ENCODE measurements at places on chromosomes 2 and 18. TPM values are rescaled to one million over a fixed set of nuclear protein-coding genes. Genes with fewer than 3 reads are reported as not detected.

GRCh38 chr2:73243884-73244570 lies 9.9 kb downstream of the CCT7 start:
- DNase-seq, result no peak

DNA sequence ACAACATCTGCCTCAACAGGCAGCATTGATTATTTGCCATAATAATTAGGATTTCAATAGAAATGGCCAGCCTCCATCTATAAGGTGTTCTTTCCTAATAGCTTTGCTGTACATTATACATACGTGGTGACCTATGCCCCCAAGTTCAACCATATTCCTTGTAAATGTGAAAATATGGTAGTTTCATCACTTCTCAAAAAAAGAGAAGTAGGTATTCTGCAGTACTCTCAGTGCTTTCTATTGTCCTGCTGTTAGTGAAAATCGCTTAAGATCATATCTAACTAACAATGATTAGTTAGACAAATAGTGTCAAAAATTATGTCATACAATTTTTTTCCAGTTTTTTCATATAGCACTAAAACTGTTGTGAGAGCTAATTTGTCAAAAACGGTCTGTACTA lies 79.6 kb downstream of the SLC4A10 start:
- no peak for DNase-seq

DNA sequence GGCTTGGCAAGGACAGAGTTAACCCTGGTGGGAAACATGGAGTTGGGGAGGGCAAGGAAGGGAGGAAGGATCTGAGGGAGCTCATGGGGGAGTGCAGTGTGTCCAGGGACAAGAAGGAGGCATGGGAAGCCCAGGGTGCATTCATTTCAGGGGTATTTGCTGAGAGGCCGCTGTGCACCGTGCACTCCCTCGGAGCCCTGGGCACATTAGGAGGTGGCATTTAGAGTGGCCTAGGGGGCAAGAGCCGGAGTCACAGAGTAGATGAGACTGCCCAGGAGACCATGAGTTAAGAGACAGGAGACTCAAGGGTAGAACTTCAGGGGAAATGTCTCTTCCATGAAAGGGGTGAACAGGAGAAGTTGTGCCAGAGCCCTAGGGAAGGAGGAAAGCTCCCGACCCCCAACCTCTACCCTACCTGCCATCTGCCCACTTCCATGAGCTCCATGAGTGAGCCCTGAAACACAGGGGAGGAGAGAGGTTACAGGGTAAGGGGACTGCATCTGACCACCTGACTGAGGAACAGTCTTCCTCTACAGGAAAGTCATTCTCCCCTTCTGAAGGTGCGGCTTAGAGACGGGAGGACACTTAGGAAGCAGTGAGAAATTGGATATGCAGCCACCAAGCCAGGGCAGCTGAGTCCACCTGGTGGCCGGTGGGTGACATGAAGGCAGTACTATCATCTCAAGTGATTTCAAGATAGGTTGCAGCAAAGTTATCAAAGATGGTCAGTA lies 58.5 kb upstream of the COPS8 start:
- peak; percentile 64 for DNase-seq

DNA sequence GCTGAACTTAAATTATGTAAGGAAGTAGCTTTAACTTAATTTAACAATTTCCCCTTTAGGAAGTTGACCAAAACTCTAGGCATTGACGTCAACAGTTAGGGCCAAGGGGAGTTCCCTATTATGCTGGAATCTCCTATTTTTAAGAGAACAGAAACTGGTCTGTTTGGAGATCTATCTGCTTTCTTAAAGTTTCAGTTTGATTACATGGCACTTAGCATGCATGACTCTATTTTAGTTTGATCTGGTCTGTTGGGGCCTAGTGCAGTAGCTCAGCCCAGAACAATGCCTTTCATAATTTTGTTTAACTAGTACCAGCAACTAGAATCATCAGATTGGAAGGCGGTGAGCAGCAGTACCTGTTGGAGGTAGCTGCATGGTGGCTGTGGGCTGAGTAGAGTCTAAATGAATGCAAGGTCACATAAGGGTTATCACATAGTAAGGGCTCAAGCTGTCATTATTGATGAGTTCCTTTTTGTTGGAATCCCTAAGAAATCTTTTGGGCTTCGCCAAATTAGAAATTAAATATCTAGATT lies 60.5 kb upstream of the ZNG1B start:
- DNase-seq, result no peak

Gene FOXD4L1
- total RNA-seq, result not detected

DNA sequence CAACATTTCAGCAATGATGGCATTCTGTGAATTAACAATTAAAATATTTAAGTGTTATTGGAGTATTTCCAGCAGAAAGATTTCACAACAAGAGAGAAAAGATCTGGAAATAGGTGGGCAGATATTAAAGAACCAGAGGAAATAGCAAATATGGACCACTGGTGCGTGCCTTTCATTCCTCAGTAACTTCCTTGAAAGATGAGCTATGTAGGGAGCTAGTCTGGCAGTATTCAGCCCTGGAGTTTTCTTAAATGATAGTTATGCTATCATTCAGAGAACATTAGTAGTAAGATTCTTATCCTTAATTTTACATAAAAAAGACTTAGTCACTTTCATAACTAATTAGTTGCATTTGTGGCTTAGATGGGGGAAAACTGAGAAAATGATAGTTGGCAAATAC lies 41.5 kb downstream of the TANC1 start:
- DNase-seq, result no peak

GRCh38 chr2:147524912-147525311 lies 319.9 kb upstream of the ACVR2A start:
- DNase-seq, result no peak

DNA sequence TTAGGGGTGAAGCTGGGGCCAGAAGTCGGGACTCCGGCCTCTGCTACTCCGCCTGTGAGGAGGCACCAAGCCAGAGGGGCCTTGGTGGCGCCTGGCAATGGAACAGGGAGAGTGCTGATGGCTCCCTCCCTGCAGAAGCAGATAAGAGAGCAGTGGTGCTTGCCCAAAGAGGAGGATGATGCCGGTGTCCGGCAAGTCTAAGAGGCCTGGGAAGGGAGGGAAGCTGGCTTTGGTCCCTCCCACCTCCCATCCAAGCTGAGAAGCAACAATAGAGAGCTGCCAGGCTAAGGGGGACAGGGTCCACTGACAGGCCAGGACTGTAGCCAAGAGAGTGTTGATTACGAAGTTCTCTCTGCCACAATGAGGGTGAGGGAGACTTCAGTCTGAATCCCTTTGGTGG lies 479.5 kb downstream of the TNS1 start:
- DNase-seq, result no peak

DNA sequence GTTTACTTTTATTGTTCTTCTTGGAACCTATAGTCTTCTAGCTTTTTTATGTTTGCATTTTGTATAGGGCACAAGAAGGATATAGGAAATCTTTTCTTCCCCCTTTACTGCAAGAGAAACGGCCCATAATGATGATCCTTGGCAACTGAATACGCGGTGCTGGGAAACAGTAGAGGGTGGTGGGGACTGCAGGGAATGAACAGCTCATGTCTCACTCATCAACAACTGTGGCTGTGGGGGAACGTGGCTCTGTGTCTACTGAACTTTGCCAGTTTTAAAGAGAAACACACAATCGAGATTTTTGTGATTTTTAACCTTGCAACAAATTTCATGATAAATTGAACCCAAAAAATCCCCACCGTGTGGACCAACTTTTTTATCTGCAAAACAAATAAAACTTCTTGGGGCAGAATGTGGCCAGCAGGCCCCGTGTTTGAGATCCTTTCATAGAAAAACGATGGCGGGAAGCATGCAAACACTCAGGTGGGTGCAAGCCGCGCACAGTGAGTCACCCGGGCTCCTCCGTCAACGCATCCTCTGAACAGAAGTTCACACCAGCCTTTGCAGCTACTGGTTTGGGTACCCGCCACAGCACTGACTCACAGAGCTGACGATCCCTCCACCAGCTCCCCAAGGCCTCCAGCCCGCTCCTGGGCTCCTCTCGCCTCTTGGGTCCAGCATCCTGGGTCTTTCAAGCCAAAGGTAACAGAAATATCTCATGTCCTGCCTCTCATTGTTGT lies 149.3 kb downstream of the COL6A3 start:
- no peak for DNase-seq

- peak; percentile 86 for DNase-seq
These were observed 190.1 kb upstream of the TNP1 start for GRCh38 chr2:217049956-217050355.

- DNase-seq, result no peak
These were observed 122.1 kb downstream of the THADA start for GRCh38 chr2:43473767-43474166.

Gene ANKRD44
- 21.8 TPM for total RNA-seq

Gene TSPYL6
- total RNA-seq, result not detected

Gene DSEL
- 21.0 TPM for total RNA-seq

DNA sequence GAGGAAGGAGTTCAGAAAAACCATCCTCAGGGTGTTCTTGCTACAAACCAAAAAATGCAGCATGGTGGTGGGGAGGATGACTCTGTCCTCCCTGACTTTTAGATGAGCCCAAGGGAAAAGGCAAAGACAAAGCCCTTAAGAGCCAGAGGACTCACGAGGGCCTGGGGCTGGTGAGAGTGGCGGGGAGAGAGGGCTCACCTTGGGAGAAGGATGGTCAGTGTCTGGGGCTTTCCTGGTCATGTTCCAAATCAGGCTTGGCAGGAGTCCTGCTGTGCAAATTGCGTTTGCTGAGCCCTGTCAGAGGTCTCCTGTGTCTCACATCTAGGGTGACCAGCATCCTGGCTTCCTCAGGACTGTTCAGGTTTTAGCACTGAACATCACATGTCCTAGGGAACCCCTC lies 4.7 kb downstream of the UGT1A1 start:
- no peak for DNase-seq

Gene RNF125
- total RNA-seq, result 8.6 TPM

DNA sequence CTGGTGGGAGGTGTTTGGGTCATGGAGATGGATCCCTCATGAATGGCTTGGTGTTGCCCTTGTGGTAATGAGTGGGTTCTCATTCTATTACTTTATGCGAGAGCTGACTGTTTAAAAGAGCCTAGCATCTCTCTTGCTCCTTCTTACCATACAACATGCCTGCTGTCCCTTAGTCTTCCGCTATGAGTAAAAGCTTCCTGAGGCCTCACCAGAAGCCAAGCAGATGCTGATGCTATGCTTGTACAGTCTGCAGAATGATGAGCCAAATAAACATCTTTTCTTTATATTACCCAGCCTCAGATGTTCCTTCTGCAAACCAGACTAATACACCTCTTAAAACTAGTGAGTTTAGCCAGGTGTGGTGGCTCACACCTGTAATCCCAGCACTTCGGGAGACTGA lies 23.1 kb downstream of the EVA1A start:
- no peak for DNase-seq

DNA sequence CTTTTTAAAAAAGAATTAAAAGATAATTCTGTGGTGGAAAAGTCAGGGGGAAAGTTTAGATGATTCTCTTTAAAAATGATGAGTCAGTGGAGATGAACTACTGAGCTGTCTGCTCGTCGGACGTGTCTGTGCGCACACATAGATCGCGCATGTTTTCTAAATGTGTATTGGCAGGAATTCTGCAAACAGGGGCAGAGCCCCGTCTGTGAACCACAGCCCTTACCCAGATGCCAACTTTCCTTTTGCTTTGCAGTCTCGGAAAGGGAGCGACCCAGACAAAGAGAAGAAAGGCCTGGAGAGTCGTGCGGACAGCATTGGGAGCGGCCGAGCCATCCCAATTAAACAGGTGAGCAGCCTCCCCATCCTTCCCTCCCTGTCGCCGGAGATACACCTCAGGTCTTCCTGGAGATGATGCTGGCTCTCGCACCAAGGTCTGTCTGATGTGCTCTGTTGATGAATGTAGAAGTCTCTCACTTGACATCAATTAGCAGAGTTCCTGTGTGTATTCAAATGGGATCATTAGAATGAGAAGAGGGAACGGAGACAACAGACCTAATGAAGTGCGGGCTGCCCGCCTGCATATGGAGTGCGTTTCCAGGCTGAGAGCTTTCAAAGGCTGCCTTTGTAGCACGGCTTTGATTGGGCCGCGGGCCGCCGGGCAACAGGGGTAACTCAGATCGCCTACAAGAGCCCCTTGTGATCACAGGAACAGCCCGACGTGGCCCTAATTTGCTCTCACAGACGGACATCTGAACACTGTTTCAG lies 313.3 kb downstream of the AGAP1 start:
- DNase-seq, result no peak

Gene SLC30A3
- 0.10 TPM for total RNA-seq

DNA sequence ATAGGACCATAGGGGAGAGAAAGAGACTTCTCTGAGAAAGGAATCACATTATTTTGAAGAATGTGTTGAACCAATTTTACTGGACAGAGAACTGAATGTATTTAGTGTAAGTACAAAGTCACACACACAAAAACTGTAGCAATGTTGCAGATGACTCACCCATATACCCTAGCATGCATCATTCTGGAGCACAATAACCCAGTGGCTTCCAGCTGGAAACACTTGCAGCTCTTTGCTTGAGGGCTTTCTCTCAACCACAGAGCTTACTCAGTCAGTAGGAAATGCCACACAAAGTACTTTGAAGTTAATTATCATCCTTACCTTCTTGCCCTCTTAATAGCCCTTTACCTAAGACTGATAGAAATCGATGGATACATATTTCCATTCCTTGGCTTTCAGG lies 760.0 kb upstream of the FSHR start:
- DNase-seq, result peak; percentile 23

DNA sequence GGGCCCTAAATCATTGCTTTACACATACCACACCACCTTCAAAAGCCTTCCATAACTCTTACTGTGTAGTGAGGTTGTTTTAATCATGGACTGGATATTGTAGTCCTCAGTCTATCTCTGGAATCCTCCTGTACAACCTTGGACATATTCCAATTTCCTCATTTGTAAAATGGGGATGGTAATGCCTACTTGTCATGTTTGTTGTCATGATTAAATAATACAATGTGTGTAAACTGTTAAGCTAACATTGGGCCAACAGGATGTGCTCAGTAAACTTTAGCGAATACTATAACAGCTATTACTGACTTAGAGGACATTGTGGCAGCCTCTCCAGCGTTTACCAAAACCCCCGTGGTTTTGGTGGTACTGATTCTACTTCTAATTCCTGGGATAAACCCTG lies 74.7 kb upstream of the PTPRM start:
- DNase-seq, result no peak

DNA sequence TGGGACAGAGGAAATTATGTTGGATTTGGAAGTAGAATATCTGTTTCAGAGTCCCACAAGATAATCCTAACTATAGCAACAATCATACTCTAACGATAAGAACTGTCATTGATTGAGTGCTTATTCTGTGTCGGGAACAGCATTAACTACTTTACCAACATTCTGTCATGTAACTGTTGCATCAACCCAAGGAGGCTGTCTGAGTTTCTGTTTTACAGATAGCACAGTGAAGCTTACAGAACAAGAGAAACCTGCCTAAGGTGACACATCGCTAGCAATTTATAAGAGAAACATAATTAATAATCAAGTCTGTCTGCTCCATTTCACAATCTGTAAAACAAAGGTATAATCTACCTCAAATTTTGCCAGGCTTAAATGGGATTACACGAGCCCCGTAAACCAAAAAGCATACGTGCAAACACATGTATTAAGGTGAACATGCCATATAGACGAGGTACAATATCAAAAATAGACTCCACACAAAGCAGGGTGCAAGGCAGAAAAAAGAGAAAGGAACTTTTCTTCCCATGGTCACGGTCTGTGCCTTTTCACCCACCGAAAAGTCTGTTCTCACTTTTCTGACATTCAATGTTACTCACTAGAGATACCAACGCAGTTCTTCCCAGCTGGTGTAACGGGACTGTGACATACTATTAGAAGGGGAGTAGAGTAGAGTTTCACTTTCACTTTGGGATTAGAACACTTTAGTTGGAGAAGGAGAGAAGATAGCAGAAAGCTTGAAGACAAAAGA lies 37.2 kb upstream of the SLC8A1 start:
- DNase-seq, result no peak

- no peak for DNase-seq
These were observed 31.3 kb downstream of the AAK1 start for GRCh38 chr2:69612200-69612599.
